ENCODE measurements at places on chromosomes 5 and 9.

- no peak for DNase-seq
Observed at GRCh38 chr5:169583101-169583423, 511 bp upstream of the SPDL1 start.

GRCh38 chr9:72203205-72203803 is 54.1 kb downstream of the GDA start:
- DNase-seq: no peak

GRCh38 chr5:81601919-81602318 is 149.0 kb downstream of the SSBP2 start:
- DNase-seq: no peak

- DNase-seq: no peak
Observed at GRCh38 chr5:6359555-6360322, 18.6 kb downstream of the MED10 start.

- DNase-seq: no peak
Observed at GRCh38 chr9:77469515-77470231, 178.4 kb downstream of the GNA14 start.

DNA sequence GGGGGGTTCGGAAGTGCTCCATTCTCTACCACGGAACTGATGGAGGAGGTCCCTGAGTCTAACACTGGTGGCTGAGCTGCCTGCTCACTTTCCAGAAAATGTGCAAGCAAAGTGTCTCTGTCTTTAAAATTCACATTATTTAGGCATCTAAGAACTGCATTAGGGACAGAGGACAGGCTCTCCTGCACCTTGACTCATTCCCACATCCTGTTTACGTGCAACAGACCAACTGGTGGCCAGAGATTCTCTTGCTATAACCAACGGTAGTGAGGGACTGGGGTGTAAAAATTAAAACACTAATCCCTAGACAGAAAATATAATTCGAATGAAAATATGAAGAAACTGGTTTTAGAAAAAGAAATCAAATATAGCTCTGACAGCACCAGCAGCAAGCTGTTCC is 320.9 kb downstream of the IRX2 start:
- no peak for DNase-seq

- DNase-seq: no peak
Observed at GRCh38 chr5:41457094-41457493, 53.3 kb downstream of the PLCXD3 start.

- no peak for DNase-seq
Observed at GRCh38 chr9:4197548-4197947, 102.3 kb downstream of the GLIS3 start.

GRCh38 chr9:124598048-124598447 is 90.8 kb upstream of the NR5A1 start:
- DNase-seq: no peak

- no peak for DNase-seq
Observed at GRCh38 chr5:180645274-180646204, 3.9 kb downstream of the FLT4 start.

- no peak for DNase-seq
Observed at GRCh38 chr9:128753627-128754026, 18.1 kb downstream of the ZER1 start.

GRCh38 chr5:57209316-57210040 is 35.6 kb downstream of the GPBP1 start:
- DNase-seq: no peak

GRCh38 chr5:153797484-153797883 is 241.2 kb downstream of the FAM114A2 start:
- DNase-seq: no peak

- no peak for DNase-seq
Observed at GRCh38 chr9:31870276-31870675, 514.2 kb upstream of the ACO1 start.

DNA sequence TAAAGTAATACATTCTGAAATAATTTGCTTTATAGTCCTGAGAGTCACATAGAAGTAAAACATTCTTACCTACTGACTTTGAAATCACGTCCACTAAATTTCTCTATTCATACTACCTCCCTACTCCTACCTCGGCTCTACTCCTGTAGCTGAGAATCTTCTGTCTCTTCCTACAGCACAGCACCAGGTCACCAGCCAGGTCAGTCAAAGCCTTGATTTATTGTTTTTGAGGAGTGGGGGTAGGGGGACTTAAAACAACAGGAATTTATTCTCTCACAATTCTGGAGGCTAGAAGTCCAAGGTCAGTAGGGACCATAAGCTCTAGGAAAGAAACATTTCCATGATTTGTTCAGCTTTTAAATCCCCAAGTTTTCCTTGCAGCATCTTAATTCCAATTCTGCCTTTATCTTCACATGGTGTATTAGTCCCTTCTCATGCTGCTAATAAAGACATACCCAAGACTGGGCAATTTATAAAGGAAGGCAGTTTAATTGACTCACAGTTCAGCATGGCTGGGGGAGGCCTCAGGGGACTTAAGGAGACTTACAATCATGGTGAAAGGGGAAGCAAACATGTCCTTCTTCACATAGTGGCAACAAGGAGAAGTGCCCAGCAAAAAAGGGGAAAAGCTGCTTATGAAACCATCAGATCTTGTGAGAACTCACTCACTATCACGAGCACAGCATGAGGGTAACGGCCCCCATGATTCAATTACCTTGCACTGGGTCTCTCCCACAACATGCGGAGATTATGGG is 49.6 kb upstream of the CCNG1 start:
- DNase-seq: no peak

- DNase-seq: no peak
Observed at GRCh38 chr9:99134893-99135341, 30.0 kb downstream of the TGFBR1 start.

DNA sequence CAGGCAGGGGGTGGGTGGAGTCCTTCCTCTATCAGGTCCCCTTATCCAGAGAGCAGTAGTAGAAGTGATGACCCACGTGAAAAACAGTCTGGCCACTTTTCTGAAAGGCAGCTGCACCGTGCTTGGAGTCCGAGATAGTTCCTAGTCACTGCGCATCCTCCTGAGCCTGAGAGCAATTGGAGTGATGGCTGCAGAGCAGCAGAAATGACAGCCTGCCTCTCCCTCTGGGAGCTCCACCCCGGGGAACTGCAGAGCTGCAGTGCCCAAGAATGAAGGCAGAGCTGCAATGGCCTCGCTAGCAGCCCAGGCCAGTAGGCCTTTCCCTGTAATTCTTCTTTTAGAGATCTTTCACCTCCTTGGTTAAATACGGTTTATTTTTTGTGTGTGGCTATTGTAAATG is 82.6 kb downstream of the CETN3 start:
- no peak for DNase-seq

DNA sequence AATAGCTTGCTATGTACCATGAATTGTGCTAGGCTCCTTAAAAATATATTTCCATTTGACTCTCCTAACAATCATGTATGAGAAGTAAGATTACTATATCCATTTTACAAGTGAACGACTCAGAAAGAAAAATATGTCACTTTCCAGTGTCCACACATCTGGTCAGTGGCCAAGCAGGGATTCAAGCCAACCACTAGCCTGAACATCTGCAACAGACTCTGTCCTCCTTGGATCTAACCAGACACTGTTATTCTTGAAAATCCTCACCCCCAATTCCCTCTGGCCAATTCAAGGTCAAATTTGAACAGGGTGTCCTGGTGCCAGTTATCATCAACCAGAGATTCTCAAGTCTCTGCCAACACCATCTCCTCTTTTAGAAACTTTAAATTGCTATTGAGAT is 344.1 kb upstream of the WWC1 start:
- DNase-seq: no peak

- DNase-seq: no peak
Observed at GRCh38 chr9:93094658-93095204, 1.3 kb upstream of the CARD19 start.

GRCh38 chr5:139682016-139682975 is 34.1 kb downstream of the CXXC5 start:
- no peak for DNase-seq

DNA sequence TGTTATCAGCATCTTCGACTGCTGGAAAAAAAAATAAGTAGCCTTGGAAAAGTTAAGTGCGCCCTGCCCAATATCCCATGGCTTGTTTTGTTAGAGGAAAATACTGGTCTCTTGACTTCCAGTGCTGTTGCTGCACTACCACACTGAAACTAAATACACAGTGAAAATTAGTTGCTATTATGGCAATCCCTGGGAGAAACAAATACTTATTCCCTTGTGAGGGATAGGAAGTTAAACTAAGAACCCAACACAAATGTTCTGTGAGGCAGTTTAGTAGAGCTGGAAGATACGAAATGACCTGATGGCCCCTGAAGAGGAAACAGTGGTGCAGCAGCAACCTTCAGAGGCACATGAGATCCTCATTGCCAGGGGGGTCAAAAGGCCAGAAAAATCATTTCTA is 164.0 kb downstream of the ARL15 start:
- DNase-seq: no peak

DNA sequence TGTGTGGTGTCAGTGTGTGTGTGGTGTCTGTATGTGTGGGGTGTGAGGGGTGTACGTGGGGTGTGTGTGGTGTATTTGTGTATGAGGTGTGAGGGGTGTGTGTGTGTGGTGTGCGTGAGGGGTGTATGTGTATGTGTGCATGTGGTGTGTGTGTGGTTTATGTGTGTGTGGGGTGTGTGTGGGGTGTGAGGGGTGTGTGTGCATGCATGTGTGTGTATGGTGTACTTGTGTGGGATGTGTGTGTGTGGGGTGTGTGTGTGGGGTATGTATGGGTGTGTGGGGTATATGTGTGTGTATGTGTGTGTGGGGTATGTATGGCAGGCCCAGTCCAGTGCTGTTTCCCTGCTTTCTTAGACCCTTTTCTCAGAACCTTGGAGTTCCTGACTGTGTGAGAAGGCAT is 83.3 kb downstream of the PTTG1 start:
- no peak for DNase-seq

DNA sequence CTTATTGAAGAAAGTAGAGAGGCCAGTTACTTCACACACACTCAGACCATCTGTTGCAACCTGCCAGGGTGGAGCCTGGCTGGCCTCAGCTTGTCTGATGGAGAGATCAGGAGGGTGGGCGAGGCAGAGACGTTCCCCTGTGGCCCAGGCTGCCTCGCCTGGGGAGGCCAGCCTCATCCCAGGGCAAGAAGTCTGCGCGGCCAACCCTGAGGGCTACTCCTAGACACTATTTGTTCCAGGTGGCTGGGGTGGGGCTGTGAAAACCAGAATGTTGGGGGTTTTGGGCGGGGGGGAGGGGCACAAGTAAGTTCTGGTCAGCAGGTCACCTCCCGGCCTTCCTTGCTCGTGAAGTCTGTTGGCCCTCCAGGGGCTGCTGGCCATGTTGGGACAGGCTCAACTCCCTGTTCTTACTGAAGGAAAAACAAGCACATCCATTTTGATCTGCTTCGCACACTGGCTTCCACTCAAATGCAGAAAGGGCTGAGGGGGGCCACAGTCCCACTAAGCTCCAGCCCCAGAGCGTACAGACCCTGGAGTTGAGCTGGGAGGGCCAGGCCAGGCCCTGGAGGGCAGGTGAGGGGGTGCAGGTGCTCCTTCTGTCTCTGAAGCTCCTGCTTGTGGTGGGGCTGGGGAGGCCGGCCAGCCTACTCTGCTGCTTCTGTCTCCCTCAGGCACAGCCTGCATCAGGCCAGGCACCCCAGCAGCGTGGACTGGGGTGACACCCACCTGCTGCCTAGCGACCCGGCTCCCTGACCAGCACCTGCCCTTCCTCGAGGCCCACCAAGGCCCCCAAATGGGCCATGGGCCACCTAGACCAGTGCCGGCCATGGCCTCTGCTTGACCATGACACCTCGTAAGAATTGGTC is 46.6 kb downstream of the SECISBP2 start:
- no peak for DNase-seq

DNA sequence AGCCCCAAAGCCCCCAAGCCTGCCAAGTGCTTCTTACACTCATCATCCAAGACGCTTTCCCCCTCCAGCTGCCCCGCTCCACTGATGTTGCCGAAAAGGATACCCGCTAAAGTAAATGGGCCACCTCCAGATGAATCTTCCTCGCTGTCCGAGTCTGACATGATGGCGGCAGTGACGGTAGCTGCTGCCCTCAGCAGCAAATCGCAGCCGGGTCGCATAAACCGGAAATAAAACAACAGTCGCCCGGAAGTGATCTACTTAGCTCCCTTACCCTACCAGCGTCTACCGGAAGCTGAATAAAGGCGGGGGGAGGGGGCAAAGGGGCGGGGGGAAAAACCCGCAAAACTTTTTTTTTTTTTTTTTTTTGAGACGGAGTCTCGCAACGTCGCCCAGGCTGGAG is at the start of gene TAF1L:
TSS of gene TAF1L (minus strand) at position 308 of the 400 bp plus-strand sequence. CDS start at position 218, 90 bp downstream.
- no peak for DNase-seq

DNA sequence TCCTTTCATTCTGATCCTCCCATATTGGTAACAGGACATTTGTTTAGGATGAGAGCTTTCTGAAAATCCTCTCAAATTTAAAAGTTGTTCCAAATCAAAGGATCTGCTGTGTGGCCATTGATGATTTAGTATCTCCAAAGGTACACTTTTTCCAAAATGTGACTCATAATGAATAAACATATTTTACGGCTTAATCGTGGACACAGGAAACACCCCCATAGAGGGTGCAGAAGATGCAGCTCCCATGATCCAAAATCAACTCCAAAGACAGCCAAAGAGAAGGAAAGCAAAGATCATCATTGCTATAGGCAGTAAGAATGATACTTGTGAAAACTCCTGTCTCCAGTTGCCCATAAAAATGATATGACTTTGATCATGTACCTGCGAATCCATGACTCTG is 239.7 kb downstream of the PIK3R1 start:
- no peak for DNase-seq

DNA sequence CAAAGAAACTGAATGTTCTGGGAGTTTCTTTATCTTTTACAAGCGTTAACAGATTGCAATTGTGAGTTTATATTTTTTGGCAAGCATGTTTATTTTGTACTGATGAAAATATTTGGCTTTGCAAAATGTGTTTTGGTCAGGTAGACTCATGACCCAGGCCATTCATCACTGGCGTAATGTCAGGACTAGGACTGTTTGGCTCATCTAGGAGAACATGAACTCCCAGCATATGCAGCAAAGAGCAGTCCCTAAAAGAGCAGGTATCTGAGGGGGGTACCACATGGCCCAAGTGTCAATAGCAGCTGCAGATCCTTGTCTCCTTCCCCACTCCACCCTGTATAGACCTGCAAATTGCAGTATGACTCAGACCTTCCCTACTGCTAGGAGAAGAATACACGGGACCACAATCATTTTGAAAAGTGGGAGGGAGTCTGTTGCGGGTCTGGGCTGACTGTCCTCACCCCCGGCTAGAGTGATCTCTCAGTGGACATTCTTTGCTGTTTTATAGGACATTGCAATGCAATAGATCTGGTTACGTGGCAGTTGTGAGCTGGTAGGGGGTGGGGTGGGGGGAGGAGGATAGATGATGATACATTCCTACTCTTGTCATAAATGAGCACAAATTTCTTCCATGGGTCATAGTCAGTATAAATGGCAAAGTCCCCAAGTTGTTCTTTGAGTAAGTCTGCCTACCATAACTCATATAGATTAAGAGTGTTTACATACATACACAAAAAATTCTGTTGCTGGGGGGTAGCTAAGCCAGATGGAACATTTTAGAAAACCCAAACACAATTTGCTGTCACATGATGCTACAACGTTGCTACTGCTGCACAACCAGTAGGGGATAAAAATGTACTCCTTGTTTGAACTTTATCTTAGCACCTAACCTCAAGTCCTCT is 20.8 kb upstream of the SNCAIP start:
- DNase-seq: no peak

GRCh38 chr9:135080286-135081263 is 6.9 kb upstream of the OLFM1 start:
- DNase-seq: no peak
